Activated B cell treated with CpG ODN at 0.5 μM for 24 hours (primary cell): ENCODE measurements at places on chromosomes 7 and 10. TPM values are rescaled to one million over a fixed set of nuclear protein-coding genes. Genes with fewer than 3 reads are reported as not detected.

The FGFR2 gene
- not detected in 2 replicates for total RNA-seq

The ZDHHC4 gene
- 33.2 and 37.4 TPM in 2 replicates for total RNA-seq

The PNLIPRP3 gene
- total RNA-seq: not detected in 2 replicates

The ITPRID1 gene
- total RNA-seq: not detected in 2 replicates

The DGKI gene
- not detected in 2 replicates for total RNA-seq

The PTPRN2 gene
- total RNA-seq: 1.6 and 1.8 TPM in 2 replicates

The ANXA8L1 gene
- not detected in 2 replicates for total RNA-seq

The SHLD2 gene
- total RNA-seq: 29.3 and 29.6 TPM in 2 replicates

The MMD2 gene
- not detected in 2 replicates for total RNA-seq

The WIPF3 gene
- total RNA-seq: not detected in 2 replicates

DNA sequence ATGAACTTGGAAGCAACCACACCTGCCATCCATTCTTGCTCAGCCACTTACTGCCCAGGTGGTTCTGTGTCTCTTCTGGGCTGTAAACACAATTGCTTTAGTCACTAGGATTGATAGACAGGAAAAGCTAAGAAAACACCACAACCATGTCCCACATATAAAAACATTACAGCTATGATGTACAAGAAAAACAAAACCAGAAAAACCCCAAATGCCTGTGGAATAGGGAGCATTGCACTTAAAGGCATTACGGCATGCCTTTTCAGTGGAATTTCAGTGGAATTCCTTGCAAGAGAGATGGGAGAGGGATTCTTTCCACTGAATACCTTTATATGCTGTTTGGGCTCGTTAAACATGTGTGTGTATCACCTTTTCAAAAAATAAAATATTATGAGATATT lies 44.2 kb upstream of the GPR26 start:
- no peak for DNase-seq
- no peaks in the 10 kb centered on the region for H3K4me1 ChIP-seq
- peaks cover 5% of the 10 kb centered on the region for H3K27me3 ChIP-seq
- H3K36me3 ChIP-seq: no peaks in the 10 kb centered on the region
- no peak overlapping the region for H3K27ac ChIP-seq

DNA sequence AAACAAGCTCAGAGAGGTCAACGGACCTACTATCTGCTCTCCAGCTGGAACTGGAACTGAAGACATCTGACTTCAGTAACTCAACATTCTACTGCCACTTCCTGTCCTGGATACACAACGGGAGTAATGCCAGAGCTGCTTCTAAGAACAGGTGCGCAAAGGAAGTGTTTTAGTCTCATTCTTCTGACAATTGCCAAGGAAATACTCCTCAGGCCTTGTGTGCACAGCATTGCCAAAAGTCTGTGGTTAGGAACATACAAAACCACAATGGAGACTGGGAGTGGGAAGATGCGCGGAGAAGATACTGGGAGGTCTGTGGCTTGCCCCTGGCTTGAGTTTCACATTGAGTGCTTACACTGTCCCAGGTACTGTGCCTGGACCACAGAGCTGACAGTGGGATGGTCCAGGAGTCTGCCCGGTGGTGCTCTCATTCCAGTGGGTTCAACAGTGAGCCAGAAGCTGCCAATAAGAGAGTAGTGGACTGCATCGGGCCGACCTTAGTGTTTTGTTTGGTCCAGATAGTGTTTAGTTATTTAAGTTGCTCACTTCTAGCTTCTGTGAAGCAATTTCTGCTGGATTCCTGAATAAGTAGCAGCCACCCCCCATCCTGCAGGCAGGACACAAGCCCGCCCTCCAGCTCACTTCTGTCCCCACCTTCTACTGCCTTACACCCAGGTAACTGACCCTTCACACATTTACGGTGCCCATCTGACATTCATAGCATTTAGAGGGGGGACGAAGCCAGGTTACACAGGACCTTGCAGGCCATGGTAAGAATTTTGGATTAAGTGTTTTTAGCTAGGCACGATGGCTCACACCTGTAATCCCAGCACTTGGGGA lies 10.3 kb downstream of the TBL2 start:
- H3K27me3 ChIP-seq: no peaks in the 10 kb centered on the region
- H3K36me3 ChIP-seq: peaks cover 43% of the 10 kb centered on the region
- H3K27ac ChIP-seq: no peak overlapping the region
- H3K4me3 ChIP-seq: no peak overlapping the region
- no peak for DNase-seq

DNA sequence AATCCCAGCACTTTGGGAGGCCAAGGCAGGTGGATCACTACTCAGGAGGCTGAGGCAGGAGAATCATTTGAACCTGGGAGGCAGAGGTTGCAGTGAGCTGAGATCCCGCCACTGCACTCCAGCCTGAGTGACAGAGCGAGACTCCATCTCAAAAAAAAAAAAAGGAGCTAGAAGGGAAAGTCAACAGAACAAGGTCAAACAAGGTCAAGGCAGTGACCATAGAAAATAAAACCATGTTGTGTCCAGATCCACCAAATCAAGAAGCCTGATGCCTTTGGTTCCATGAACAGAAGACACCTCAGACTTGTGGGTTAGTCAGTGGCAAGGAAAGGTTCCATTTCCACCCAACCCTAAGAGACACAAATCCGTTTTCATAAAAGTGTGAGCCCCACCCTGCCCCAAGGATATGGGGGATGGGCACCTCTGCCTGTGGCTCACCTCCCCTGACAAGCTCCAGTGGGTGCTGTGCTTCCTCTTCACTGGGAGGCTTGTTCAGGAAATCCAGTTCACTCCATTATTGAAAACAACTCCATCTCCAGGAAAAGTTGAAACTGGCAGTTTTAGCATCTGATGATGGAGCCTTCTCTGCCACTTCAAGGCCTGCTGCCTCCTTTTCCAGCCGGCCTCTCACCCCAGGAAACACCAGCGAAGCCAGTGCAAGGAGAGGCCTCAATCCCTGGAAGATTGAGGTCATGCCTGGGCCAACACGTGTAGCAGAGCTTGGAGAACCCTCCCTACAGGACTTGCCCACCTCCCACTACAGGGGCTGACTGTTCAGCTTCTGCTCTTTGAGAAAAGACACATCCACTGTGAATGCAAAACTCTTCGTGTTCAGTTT lies 152.9 kb downstream of the NRF1 start:
- H3K4me1 ChIP-seq: no peaks in the 10 kb centered on the region
- H3K4me3 ChIP-seq: no peak overlapping the region
- H3K27ac ChIP-seq: no peak overlapping the region

- DNase-seq: no peak
- peaks cover 3% of the 10 kb centered on the region for H3K27me3 ChIP-seq
- no peak overlapping the region for H3K4me3 ChIP-seq
- H3K36me3 ChIP-seq: no peaks in the 10 kb centered on the region
Measured at GRCh38 chr10:62266611-62267010, 2.0 kb downstream of the RTKN2 start.

GRCh38 chr7:27133409-27134231 lies 3.1 kb upstream of the HOXA4 start:
- no peak overlapping the region for H3K27ac ChIP-seq
- H3K36me3 ChIP-seq: no peaks in the 10 kb centered on the region
- peaks cover 45% of the 10 kb centered on the region for H3K27me3 ChIP-seq
- peaks cover 2% of the 10 kb centered on the region for H3K4me1 ChIP-seq
- no peak for DNase-seq

DNA sequence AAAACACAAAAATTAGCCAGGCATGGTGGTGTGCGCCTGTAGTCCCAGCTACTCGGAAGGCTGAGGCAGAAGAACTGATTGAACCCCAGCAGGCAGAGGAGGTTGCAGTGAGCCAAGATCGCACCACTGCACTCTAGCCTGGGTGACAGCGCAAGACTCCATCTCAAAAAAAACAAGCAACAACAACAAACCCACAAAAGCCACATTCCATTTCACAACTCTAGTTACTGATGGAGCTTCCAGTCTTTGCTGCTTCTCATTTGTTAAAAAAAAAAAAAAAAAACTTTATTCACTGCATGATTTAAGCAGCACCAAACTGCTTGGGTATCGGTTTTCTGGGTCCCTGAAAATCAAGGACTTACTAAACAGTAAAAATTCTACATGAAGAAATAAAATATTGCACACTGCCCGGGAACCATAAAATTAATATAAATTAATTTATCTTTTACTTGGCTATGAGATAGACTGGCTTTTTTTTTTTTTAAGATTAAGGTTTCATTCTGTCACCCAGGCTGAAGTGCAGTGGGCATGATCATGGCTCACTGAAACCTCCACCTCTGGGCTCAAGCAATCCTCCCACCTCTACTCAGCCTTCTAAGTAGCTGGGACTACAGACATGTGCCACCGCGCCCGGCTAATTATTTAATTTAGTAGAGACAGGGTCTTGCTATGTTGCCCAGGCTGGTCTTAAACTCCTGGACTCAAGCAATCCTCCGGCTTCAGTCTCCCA lies 42.0 kb downstream of the SRPK2 start:
- H3K4me3 ChIP-seq: no peak overlapping the region
- no peak for DNase-seq
- H3K4me1 ChIP-seq: peaks cover 78% of the 10 kb centered on the region

- DNase-seq: no peak
- no peak overlapping the region for H3K27ac ChIP-seq
- peaks cover 5% of the 10 kb centered on the region for H3K36me3 ChIP-seq
- no peaks in the 10 kb centered on the region for H3K4me1 ChIP-seq
Measured at GRCh38 chr7:157537056-157537455, 200.3 kb downstream of the DNAJB6 start.

DNA sequence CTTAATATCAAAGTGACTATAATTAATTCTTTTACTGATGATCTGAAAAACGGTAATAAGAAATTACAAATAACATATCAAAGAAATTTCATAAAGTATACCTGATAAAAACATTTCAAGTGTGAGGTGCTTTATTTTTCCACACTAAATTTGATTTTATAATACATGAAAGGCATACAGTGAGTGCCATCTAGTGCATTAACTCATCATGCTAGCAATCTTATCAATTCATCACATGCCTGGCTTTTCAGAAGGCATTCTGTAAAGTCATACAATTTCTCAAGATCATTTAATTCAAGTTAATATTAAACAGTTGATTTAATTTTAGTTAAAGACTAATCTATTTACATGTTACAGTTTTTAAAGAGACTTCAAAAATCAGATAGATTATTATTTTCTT lies 1020.9 kb downstream of the GATA3 start:
- H3K4me1 ChIP-seq: no peaks in the 10 kb centered on the region
- no peak for DNase-seq
- H3K27ac ChIP-seq: no peak overlapping the region
- no peaks in the 10 kb centered on the region for H3K36me3 ChIP-seq

DNA sequence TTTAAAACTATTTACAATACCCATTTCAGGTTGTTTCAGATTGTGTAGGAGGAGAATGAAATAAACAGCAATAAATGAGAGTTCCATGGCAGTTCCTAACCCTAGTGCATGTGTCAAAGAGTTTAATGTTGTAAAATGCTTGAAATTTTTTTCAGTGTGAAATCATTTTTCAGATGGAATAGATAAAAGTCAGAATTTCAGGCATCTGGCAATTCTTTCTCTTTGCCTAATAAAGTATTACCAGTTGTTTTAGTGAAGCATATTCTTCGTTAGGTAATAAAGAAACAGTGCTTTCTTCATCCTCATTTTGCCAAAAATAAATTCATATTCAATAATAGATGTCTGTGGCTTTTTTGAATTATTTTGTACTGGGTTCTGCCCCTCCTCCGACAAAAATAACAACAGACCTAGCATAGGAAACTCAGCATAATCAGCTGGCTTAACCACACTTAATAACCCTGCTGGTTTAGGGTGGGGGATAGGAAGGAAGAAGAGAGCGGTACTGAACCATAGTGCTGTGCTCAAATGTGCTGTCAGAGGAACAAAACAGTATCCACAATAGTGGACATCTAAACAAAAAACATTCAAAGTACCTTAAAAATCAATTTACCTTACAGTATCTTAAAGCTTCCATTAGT lies 39.1 kb downstream of the MINDY3 start:
- no peaks in the 10 kb centered on the region for H3K27me3 ChIP-seq
- no peak for DNase-seq
- H3K27ac ChIP-seq: no peak overlapping the region

DNA sequence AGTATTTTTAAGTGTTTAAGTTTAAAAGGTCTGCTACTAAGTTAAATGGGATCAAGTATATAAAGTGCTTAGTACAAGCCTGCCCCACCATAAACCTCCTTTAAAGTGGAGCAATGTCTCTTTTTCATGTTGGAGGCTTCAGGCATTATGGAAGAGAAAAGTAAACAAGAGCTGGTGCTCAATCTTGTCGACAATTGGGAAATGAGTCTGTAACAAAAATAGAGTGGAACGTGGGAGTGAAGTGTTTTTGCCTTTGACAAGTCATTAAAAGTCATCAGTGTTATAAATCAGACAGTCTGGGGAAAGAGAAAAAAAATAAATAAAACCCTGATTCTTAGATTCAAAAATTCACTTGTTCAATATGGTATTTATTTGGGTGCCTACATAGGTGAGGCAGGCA lies 44.7 kb downstream of the DNAJC12 start:
- no peaks in the 10 kb centered on the region for H3K36me3 ChIP-seq
- DNase-seq: no peak
- H3K27me3 ChIP-seq: no peaks in the 10 kb centered on the region
- no peak overlapping the region for H3K27ac ChIP-seq
- H3K4me3 ChIP-seq: no peak overlapping the region

GRCh38 chr10:129966889-129967578 lies 3.0 kb upstream of the EBF3 start:
- peaks cover 41% of the 10 kb centered on the region for H3K27me3 ChIP-seq
- no peaks in the 10 kb centered on the region for H3K36me3 ChIP-seq
- DNase-seq: no peak
- H3K4me1 ChIP-seq: peaks cover 21% of the 10 kb centered on the region
- H3K4me3 ChIP-seq: no peak overlapping the region

GRCh38 chr7:127897704-127898454 lies 133.4 kb downstream of the LRRC4 start:
- peaks cover 5% of the 10 kb centered on the region for H3K36me3 ChIP-seq
- DNase-seq: no peak
- no peak overlapping the region for H3K4me3 ChIP-seq
- no peaks in the 10 kb centered on the region for H3K27me3 ChIP-seq
- H3K4me1 ChIP-seq: peaks cover 32% of the 10 kb centered on the region

GRCh38 chr10:59008452-59008851 lies 168.0 kb upstream of the PHYHIPL start:
- DNase-seq: no peak
- no peaks in the 10 kb centered on the region for H3K4me1 ChIP-seq
- no peaks in the 10 kb centered on the region for H3K36me3 ChIP-seq
- no peak overlapping the region for H3K4me3 ChIP-seq

DNA sequence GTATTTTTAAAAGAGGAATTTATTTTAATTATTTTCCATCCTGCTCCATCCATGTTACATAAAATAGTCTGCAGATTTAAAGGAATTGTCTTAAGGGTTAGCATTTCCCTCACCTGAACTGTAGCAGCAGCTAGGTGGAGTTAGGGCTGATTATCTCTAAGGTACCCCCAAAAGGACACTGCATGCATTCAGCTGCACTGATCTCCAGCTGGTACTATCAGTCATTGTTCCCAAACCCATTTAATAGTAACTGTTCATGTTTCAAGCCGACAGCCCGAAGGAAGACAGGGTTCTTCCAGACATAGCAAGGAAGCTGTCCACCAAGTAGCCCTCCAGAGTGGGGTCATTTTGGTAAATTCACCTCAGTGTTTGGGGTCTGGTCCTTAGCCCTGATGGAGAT lies 48.7 kb downstream of the FAM171A1 start:
- no peak overlapping the region for H3K4me3 ChIP-seq
- H3K27me3 ChIP-seq: peaks cover 15% of the 10 kb centered on the region
- no peaks in the 10 kb centered on the region for H3K4me1 ChIP-seq
- no peak overlapping the region for H3K27ac ChIP-seq
- DNase-seq: no peak
- no peaks in the 10 kb centered on the region for H3K36me3 ChIP-seq
